T follicular helper cell (primary cell): ENCODE measurements at places on chromosomes 5 and 9.

GRCh38 chr5:133977161-133977787 is 8.8 kb upstream of the C5orf15 start:
- no peak for DNase-seq

DNA sequence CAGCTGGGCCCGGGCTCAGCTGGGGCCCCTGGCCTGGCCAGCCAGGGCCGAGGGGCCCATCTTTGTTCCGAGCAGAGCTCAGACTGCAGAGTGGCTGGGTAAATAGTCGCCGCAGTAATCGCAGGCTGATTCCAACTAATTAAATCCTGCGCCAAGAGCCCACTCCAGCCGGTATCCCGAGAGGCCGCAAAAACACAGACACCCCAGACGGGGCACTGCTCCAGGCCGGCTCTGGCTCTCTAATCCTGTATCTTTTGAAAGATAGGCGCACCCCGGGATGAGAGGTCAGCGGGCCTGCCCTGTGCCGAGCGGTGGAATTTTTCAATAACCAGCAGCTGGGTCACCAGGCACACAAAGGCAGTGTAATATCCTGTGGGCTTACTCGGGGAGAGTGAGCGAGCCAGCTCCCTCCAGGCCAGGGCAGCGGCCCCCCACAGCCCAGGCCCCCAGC is 57.7 kb downstream of the LMX1B start:
- DNase-seq, result no peak

- no peak for DNase-seq
Observed at GRCh38 chr9:83024506-83025125, 38.3 kb downstream of the RASEF start.

DNA sequence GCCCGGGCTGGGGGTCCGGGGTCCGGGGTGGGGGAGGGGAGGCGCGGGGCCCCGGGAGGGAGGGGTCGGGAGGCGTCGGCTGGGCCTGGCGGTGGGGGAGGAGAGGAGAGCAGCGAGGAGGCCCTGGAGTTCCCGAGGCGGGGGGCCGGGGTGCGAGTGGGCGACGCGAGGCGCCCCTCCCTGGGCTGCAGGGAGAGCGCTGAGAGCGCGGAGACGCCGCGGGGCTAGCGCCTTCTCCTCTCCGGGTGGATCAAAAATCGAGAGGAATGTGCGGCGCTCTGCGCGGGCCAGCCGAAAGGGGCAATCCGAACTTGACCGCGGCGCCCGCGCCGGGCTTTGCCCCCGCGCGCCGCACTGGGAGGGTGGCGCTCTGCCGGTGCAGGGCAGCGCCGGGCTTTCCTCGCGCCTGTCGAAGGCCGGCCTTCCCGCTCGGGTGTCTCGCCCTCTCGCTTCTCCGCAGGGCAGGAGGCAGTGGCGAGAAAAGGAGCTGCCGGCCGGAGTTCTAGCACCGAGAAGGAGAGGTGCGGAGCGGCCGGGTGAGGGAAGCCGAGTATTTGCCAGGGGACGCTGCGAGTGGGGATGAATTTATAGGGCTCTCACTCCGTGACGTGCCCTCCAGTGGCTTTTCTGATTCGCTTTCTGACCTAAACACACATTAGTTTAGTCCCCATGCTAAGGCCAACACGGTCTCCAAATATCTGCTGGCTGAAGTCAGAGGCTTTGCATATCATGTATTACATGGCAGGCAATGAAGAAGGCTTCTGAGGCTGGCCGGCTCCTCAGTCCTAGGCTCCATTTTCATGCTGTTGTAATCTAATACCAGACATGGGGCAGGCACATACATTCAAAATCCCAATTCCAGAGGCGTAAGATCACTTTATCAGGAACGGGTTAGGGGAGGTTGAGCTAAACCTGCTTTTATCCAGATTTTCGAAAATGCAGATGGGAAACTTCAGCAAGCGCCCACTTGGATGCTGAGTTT is 503 bp upstream of the GDNF start:
- DNase-seq, result no peak

- no peak for DNase-seq
Observed at GRCh38 chr9:116653348-116654058, 33.6 kb upstream of the TRIM32 start.

GRCh38 chr5:143207058-143207457 is 196.4 kb downstream of the NR3C1 start:
- DNase-seq, result no peak

DNA sequence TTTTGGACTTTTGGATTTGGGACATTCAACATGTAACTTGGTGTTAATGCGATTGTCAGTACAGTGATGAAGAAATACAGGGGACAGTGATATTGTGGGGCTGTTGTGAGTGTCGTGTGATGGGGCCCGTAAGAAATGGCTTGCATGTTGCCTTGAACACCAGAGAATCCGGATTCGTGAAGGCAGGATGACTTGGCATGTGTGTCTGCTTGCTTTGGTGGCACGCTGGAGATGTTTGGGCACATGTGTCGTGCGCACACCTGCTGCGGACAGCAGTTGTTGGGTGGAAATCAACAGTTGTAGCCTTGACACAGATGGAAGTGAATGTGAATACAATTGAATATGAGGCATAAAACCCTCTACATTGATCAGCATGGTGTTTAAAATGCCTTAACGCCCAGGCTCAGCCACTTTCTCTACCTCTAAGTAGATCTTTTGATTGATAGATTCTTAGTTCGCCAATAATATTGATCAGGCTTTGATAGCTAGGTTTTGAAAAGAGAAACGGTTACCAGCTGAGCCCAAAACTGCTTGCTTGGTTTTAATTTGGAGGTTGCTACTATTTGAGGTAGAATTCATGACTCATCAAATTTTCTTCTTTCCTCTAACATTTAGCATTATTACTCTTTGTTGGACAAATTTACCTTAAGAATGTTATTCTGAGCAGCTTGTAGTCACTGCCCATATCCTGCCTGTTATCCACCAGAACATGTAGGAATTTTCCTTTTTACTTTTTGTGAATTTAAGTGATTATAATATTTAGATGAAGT is 94.4 kb downstream of the TRIO start:
- no peak for DNase-seq

- DNase-seq, result no peak
Observed at GRCh38 chr9:123350590-123351310, 5.2 kb upstream of the CRB2 start.

- DNase-seq, result no peak
Observed at GRCh38 chr9:95610006-95610785, 93.4 kb upstream of the PTCH1 start.

DNA sequence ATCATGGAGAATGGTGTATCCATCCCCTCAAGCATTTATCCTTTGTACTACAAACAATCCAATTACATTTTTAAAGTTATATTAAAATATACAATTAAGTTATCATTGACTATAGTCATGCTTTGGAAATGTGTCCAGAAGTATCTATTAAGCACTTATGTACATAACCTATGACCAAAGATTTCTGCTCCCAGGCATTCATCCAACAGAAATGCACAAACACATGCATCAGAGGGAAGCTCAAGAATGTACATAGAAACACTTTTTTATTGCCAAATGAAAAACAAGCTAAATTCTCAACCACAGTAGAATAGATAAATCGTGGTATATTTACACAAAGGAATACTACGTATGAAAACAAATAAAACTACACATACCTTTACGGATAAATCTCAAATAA is 700.5 kb upstream of the ZNF608 start:
- DNase-seq, result no peak

DNA sequence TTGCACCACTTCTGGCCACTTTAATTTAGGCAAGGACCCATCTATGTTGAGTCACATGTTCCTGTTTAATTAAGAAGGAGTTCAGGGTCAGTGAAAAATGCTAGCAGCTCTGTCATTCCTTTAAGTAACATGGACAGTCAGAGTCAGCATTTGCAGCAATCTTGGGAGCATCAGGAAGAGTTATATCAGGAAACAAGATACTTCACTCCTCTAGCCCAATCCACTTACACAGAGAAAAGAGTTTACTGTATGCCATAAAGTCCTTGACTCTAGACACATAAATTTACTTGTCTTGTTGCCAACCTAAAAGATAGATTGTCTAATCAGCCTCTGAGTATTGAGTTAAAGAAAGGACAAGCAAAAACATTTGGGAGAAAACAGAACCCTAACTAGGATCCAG is 266.7 kb downstream of the PJA2 start:
- DNase-seq, result no peak

- DNase-seq, result peak; percentile 64
Observed at GRCh38 chr9:130243015-130243881, 22.3 kb upstream of the HMCN2 start.

- DNase-seq, result no peak
Observed at GRCh38 chr9:111804636-111805035, 9.9 kb upstream of the SHOC1 start.

DNA sequence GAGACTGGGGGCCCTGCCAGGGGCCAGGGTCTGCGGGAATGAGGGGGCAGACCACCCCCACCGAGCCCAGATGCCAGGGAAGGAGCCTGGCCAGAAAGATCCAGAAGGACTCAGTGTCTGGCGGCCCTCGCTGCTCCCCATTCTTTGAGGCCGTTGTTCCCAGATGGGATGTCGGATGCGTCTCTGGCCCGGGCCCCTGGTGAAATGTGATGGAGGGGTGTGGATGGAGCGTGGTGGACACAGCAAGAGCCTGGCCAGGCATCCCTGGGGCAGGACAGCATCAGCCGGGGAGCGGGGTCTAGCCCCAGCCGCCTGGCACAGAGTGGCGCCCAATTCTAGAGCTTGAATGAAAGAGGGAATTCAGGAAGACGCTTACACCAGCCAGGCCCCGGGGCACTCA is 46.2 kb upstream of the NKD2 start:
- DNase-seq, result no peak

GRCh38 chr5:78549043-78549442 is 99.5 kb downstream of the LHFPL2 start:
- no peak for DNase-seq

- DNase-seq, result no peak
Observed at GRCh38 chr9:107832871-107833270, 343.3 kb upstream of the KLF4 start.

DNA sequence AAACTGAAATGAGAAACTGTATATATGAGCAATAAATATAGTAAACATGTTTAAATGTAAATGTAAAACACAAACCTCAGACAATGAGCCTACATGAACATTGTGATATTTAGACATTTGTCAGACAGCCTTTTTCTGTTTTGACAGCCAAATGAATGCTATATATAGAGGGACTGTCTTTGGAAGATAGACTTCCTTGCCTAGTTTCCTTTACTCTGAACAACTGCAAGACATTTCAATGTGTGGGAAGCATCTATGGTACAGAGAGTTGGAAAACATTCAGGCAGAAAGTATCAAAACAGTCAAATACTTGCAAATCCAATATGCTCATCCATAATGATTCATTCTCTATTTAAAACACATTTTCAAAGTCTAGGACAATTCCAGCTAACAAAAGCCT is 31.7 kb upstream of the TUSC1 start:
- DNase-seq, result no peak

GRCh38 chr5:38466424-38467189 is 89.8 kb downstream of the LIFR start:
- no peak for DNase-seq

DNA sequence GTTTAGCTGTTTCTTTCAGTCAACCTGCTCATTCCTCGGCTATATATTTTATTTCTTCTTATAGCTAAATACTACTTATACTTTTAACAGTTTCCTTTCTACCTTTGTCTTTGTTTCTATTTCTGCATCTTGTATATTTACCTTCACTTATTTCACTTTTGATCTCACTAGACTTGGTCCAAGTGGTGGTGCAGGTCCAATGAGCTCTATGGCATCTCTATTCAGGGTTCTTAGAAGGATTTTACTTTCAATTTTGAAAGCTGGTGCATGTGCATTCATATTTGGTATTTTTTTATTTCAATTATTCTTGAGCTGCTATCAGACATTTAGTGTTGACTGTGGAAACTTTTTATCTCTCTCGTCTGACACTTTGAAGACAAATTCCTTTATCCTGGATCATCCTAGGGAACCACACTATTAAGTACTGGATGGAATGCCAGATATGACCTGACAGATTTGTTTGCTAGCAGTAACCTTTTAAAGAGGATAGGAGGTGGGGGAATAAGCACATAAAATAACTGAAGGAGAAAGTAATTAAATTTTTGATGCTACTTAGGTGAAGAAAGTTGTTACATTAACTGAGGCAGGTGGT is 123.1 kb upstream of the PJA2 start:
- no peak for DNase-seq

DNA sequence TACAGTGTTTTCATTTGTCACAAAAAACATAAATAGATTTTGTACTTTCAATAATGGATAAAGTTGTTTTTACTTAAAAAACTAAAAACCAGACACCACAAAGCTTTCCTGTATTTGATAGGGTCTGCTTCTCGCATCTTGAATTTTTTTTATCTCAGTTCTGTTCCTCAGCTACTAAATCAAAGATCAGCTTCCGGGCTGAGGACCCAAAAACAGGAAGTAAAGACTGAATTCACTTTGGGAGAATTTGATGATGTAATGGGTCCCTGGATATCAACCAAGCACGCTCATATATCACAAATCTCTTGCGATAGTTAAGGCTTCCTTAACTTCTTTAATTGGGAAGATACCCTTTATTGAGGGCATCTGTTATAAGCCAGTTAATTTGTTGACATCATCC is 24.1 kb downstream of the ITK start:
- no peak for DNase-seq

- no peak for DNase-seq
Observed at GRCh38 chr5:108636135-108636853, 111.4 kb upstream of the FER start.
